ENCODE measurements at places on chromosomes 7 and 10.

DNA sequence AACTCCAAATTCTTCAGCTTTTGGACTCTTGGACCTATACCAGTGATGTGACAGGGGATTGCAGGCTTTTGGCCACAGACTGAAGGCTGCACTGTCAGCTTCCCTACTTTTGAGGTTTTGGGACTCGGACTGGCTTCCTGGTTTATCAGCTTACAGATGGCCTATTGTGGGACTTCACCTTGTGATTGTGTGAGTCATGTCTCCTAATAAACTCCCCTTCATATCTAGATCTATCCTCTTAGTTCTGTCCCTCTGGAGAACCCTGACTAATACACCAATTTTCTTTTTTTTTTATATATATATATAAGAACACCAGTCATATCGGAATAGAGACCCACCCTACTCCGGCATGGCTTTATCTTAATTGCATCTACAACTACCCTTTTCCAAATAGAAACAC lies 166.8 kb downstream of the ETV1 start:
- no peak for DNase-seq

DNA sequence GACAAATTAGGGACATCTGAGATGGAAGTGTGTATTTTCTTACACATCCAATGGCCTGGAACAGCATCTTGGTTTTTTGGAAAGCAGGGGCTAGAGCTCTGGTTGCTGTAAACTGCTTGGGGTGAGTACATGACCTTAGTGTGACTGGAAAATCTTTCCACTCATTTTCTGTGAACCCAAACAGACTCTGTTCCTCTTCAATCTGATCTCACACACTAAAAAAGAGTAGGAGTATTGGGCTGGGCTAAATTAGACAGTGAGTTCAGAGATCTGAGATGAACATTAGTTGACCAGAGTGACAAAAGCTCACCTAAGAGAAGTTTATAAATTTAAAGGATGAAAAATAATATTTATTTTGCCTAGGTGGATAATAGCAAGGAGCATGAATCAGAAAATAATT lies 59.2 kb downstream of the OR13A1 start:
- no peak for DNase-seq

DNA sequence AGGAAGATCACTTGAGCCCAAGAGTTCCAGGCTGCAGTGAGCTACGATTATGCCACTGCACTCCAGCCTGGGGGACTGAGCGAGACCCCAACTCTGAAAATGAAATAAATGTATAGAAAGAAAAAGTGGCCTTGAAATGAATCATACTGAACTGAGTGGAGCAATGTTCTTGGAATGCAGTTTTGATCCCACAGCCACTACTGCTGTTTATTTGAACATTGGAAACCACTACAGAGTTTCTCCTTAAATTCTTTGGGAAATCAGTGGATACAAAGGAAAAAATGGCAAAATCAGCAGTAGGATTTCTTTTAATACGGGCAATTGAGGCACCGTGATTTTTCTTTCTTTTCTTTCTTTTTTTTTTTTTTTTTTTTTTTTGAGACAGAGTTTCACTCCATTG lies 637.4 kb downstream of the GALNT17 start:
- DNase-seq: no peak

- no peak for DNase-seq
These were observed 226.2 kb downstream of the SKAP2 start for GRCh38 chr7:26638140-26638539.

GRCh38 chr7:1271656-1272055 lies 39.0 kb downstream of the UNCX start:
- no peak for DNase-seq
